ENCODE measurements at places on chromosomes 11 and 22. TPM values are rescaled to one million over a fixed set of nuclear protein-coding genes. Genes with fewer than 3 reads are reported as not detected.
A peak's percentile ranks its signal among the peaks of the same experiment; 100 is the strongest.

Gene PHOX2A
- 2.6 TPM for total RNA-seq

Gene CHST1
- 1.4 TPM for total RNA-seq

Gene CCT8L2
- total RNA-seq: not detected

Gene C11orf21
- 2.3 TPM for total RNA-seq

DNA sequence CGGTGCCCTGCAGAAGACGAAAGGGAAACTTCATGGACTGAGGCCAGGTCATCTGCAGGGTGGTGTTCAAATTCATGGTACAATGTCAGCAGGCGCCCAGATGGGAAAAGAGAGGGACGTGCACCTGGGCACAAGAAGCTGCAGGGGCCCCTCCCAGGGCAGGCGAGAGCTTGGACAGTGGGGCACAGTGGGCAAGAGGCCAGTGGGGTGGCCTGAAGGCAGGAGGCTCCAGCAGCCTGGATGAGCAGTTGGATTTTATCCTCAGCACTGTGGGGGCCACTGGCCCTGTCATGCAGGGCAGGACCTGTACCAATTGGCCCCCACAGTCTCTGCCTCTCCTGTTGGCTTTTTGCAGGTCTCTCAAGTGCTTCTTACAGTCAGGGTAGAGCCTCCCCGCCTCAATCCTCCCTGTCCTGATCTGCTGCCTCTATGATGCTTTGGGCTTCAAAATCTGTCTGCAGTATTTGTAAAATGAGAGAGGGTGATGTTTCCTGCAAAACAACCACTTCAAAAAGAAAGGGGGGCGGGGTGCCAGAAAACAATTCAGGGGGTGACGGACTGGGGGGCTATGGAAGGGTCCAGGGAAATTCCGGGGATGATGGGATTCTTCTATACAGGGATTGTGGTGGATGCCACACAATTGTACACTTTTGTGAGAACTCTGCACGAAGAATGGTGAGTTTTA, 1.7 kb upstream of the BID start:
- DNase-seq: no peak

DNA sequence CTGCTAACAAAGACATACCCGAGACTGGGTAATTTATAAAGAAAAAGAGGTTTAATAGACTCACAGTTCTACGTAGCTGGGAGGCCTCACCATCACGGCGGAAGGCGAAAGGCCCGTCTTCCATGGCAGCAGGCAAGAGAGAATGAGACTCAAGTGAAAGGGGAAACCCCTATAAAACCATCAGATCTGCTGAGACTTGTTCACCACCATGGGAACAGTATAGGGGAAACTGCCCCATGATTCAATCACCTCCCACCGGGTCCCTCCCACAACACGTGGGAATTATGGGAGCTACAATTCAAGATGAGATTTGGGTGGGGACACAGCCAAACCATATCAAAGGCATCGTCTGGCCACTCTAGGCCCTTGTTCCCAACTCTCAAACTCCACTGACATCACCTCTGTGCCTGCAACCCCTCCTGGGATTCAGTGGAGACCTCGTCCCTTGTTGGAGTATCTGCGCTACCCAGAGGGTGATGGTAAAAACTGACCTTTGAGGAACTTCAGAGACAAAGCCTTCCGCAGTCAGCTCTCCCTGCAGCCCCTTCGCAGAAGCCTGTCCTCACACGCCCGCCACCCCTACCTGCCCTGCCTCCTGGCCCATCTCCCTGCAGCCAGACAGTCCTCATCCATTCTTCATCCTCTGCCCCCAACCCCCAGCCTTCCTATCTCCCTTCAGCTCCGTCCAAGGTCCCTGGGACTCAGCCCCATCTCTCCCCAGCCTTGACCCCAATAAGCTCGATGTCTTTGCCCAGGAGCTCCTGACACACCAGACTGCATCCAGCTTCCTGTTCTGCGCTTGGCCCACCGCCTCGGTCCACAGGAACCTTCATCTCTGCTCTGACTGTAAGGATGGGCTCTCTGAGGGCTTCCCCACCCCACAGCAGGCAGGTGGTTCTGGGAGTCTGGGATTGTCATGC, 15.8 kb downstream of the CCND1 start:
- no peak for DNase-seq

DNA sequence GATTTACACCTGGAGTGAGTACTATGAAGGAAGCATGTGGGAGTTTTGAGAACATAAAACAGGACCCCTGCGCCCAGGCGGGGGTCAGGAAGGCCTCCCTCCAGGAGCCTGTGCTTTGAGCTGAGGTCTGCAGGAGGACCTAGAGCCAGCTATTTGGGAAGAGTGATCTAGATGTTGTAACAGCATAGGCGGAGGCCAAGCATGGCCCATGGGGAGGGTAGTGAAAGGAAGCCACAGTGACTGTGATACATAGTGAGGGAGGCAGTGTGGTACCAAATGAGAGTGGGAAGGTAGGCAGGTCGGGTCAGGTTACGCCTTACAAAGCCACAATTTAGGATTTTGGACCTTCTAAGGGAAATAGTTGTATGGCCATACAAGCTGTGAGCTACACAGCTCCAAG, 147.5 kb downstream of the PARVA start:
- DNase-seq: no peak

DNA sequence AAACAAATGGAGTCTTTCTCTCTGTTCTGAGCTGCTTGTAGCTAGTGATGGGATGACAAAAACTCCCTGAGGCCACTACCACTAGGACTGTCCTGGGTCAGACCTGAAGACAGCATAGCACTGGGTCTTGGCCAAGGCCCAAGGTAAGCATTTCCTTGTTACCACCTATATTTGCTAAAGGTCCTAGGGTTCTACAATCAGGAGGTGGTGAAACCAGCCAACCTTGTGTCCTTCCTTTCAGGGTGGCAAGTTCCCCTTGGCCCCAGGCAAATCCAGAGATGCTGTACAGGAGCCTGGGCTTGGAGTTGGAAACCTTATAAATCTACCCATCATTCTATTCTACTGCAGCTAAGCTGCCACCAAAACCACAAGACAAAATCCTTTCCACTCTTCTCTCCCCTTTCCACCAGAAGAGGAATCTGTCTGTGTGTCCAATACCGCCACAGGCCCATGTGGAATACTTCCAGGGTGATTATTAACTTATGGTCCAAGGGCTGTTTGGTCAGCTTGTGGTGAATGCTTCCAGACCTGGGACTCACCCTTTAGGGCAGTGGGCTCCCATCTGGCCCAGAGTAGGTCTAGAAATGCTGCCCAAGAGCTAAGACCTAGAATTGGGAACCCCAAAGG, 16.8 kb downstream of the SLC22A25 start:
- no peak for DNase-seq

- no peak for DNase-seq
Measured at GRCh38 chr11:108221371-108221770, 1.1 kb downstream of the NPAT start.

DNA sequence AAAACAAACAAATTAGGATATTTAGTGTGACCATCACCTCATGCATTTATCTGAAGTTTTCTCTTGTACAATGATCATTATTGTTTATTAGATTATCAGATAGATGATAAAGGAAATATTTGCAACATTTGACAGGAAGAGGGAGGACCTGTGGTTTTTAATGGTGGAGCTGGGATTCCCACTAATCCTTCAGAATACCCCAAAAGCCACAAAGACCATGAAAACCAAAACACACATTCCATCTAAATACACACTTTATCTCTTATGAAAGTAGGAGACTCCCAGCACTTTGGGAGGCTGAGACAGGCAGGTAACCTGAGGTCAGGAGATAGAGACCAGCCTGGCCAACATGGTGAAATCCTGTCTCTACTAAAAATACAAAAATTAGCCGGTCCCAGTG, 7.6 kb upstream of the NDUFV1 start:
- no peak for DNase-seq

- peak; percentile 7 for DNase-seq
Measured at GRCh38 chr22:17369439-17370025, at the start of gene CECR2. TSS of gene CECR2 (plus strand) at chr22:17369460. CDS start at chr22:17369784, 324 bp downstream.

- DNase-seq: no peak
Measured at GRCh38 chr11:71563406-71563805, 2.0 kb upstream of the KRTAP5-10 start.

- DNase-seq: no peak
Measured at GRCh38 chr11:120524536-120525085, 13.1 kb downstream of the GRIK4 start.

GRCh38 chr22:23749841-23750301, 1.0 kb downstream of the ZNF70 start:
- DNase-seq: no peak

Data from mucosa of descending colon (tissue), 3 donors.